ENCODE measurements at places on chromosomes 12 and 14.

DNA sequence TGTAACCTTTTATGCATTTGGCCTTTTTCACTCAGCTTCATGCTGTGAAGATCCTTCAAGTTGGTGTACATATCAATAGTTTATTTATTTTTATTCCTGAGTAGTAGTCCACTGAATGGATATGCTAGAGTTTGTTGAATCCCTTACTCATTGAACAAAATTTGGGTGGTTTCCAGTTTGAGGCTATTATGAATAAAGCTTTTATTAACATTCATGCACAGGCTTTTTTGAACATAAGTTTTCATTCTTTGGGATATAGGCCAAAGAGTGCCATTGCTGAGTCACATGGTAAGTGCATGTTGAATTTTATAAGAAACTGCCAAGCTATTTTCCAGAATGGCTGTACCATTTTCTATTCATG lies 59.5 kb upstream of the CAPRIN2 start:
- DNase-seq = no peak

DNA sequence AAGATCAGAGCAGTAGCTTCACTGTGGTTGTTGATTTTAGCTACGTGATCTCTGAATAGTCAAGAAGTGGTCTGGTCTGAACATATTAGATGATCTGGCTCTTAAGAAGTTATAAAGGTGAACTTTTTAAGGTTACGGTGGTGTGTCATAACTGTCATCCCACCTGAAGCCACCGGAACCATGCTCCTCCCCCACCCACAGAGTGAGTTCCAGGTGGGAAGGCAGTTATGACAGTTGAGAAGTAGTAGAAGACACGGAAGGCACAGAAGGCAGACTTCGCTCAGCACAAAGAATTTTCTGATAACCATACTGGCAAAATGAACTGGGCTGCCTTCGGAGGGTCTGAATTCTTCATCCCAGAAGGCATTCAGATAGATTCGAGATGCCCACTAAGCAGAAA lies 90.0 kb upstream of the RIC8B start:
- no peak for DNase-seq

- no peak for DNase-seq
These were observed 187.1 kb upstream of the CDKN3 start for GRCh38 chr14:54209511-54210250.

- no peak for DNase-seq
These were observed 129.1 kb upstream of the MAX start for GRCh38 chr14:65231286-65231980.

- DNase-seq = no peak
These were observed 1.2 kb downstream of the SRGAP1 start for GRCh38 chr12:63845726-63846125.

All from memory B cell (primary cell).